ENCODE measurements at places on chromosomes 16 and 17.

DNA sequence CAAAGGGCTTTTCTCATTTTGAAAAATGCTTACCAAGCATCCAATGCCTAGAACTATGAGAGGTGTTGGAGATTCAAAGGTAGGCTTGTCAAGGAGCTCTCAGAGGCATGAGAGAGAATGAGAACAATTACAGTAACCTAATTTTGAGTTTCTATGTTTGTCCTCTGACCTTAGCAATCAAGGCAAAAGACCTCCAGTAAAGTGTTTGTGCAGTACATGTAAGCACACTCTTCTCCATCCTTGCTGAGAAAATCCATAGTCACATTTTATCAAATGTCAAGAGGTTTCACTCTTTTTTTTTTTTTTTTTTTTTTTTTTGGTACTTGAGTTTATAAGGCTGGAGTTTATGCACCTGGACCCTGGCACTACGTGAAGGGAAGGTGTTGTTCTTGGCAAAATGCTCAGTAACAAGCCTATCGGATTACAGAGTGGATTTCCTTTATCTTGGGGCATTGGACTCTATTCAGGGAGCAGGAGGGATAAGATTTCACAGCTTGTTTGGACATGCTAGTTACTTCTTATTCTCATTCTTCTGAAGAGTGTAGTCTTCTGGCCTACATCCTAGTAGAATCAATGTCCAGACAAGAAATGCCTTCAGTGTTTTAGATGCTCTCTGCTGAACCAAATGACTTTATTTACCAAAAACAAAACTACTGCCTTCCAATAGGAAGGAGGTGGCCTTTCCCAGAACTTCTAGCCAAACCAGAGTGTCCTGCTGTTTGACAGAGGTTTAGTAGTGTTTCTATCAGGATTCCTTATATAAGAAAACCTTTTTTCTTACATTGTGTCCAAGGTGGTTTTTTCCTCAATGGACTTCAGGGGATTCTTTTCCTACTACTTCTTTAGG lies 21.9 kb downstream of the KCNJ2 start:
- DNase-seq: no peak

GRCh38 chr16:85564277-85565051 lies 48.7 kb upstream of the GSE1 start:
- DNase-seq: no peak

- DNase-seq: no peak
Measured at GRCh38 chr17:7886227-7887037, 2.2 kb upstream of the CHD3 start.

DNA sequence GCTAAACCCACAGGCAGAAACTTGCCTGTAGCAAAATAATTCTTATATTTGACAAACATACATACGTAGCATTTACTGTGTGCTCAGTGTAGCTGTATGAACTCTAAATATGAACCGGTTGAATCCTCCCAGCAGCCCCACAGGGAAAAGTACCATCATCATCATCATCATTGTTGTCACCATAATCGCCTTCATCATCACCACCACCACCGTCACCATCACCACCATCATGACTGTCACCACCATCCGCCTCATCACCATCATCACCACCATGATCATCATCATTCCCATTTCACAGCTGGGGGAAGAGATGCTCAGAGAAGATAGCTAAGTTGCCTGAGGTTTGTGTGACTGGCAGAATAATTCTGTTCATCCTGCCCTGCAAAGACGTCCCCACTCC lies 81.7 kb downstream of the IRF8 start:
- no peak for DNase-seq

- DNase-seq: no peak
Measured at GRCh38 chr16:86198206-86199118, 299.5 kb downstream of the IRF8 start.

- DNase-seq: no peak
Measured at GRCh38 chr16:68995011-68995504, 110.4 kb upstream of the HAS3 start.

- DNase-seq: no peak
Measured at GRCh38 chr17:62668091-62668804, 40.8 kb downstream of the MRC2 start.

GRCh38 chr17:60594734-60595133 lies 5.3 kb upstream of the PPM1D start:
- no peak for DNase-seq

DNA sequence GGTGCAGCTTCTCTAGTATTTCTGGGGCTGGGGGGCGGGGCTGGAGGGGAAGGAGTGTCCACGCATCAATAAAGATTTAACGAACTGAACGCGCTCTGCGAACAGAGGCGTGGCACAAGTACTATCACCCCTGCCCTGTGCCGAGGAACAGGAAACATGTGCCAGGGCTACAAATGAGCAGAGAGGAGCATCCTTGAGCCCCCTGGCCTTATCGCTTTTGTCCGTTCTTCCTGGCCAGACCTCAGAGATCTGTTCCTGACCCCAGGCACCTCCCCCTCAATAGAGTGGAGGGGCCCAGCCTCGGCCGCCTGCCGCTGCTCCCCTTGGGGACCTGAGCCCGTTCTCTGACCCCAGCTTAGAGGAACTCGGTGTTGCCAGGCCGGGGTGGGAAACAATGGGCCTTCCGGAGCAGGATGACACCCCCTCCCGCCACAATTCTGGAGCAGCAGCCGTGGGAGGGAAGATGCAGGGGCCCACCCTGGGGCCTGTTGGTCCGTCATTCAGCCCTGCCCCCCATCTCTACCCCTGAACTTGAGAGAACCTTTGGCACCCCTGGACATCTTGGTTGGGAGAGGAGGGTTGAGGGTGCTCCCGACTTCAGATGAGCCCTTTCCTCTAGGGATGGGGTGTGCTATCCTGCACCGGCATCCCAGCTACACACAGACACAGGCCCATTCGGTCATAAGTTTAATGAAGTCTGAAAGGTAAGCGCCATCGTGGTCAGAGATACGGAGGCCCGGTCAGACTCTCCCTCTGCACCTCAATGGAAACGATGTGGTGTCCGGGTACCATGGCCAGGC lies 1.1 kb downstream of the NAA38 start:
- DNase-seq: no peak

DNA sequence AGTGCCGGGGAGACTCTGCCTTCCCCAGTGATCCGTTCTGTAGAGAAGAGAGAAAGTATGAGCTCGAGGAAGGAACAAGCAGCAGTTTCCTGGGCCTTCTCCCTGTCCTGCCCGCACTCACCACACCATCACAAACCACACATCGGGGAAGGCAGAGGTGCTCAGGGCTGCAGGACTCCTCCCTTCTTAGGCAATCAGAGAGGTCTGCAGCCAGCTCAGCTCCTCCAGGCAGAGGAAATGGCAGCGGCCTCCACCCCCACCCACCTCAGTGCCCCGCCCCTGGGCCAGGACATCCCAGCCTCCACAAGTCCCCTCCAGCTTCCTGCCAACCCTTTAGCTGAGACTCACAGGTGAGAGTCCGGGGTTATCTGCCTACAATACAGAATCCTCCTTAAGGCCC lies 2.0 kb downstream of the ZNF319 start:
- DNase-seq: no peak
